ENCODE measurements at places on chromosomes 5 and 9.

- no peak for DNase-seq
Measured at GRCh38 chr9:90813523-90813922, 11.9 kb downstream of the SYK start.

- no peak for DNase-seq
Measured at GRCh38 chr9:120336021-120336752, 243.8 kb downstream of the CDK5RAP2 start.

DNA sequence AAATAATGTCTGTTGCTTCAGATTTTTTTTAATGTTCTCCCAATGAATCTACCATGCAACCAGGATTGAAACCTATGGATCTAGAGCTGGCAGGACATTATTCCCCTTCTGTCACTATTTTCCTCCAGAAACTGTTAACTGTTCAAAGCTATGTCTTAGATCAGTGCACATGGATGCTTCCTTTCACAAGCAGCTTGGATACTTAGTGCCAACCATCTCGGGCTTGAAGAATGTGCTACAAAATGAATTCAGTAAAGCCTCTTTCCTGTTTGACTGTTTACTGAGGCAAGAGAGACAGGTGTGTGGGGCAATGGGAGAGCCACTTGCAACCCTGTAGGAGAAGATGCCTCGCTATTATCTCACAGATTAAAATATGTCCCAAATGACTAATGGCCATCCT is 774.8 kb downstream of the KCTD16 start:
- DNase-seq = no peak

- no peak for DNase-seq
Measured at GRCh38 chr5:60333005-60333571, 366.9 kb downstream of the DEPDC1B start.

DNA sequence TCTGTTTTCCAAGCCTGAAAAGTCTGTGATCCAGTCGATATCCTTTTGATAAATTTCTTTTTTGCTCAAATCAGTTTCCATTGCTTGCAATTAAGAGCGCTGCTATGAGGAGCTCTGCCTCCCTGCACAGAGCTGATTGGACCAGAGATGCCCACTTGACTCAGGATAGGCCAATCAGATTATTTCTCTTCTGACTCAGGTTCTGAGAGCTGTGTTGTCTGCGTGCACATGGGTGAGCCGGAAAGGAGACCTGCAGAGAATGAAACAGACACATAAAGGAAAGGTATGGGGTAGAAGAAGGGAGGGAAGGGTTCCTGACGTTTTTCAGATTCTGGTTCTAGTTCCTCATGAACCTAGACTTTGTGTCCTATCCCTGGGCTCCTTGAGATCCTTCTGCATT is 15.8 kb upstream of the FABP6 start:
- DNase-seq = no peak

DNA sequence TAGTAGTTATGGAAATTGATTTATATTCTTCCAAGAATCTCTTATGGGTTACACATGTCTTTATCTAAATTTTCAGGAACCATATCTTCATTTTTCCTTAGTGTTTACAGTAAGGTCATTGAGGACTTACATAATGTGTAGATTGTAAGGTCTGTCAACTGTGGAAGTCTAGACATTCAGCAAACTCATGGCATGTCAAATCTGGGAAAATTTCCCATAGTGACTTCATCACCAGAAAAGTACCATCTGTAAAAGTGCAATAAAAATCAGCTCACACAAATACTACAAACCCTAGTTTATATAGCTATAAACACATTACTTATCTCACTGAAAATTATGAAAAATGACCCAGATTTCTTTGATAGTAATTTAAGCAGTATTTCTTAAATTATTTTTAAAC is 419.4 kb downstream of the MTRR start:
- DNase-seq = no peak

DNA sequence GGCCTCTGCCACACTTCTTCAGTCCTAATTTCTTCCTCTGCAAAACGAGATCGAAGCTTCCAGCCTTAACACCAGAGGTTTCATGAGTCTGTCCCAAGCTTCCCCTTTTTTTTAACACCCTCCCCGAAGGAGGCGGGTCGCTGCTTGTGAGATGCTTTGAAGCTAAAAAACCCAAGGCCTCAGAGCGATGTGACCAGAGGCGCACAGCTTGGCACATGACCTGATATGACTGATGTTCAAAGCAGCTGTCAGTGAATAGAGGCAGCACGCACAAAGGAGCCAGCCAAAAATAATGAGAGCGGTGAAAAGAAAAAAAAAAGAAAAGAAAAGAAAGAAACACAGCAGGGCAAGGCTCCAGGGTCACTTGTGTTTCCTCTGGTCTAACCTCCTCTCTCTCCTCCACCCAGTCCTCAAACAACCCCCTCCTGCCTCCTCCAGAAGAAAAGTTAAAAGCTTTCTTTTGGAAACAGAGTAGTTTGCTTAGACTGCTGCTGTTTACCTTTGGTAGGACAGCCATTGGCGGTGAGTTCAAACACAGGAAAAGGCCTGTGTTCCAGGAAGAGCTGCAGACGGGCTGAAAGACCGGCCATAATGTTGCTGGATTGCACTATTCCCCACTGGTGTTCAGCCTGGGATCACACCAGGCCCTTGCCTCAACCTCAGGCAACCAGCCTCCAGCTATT is 10.9 kb upstream of the ZNF366 start:
- DNase-seq = no peak

GRCh38 chr5:109136906-109137305 is 272.9 kb downstream of the PJA2 start:
- no peak for DNase-seq

DNA sequence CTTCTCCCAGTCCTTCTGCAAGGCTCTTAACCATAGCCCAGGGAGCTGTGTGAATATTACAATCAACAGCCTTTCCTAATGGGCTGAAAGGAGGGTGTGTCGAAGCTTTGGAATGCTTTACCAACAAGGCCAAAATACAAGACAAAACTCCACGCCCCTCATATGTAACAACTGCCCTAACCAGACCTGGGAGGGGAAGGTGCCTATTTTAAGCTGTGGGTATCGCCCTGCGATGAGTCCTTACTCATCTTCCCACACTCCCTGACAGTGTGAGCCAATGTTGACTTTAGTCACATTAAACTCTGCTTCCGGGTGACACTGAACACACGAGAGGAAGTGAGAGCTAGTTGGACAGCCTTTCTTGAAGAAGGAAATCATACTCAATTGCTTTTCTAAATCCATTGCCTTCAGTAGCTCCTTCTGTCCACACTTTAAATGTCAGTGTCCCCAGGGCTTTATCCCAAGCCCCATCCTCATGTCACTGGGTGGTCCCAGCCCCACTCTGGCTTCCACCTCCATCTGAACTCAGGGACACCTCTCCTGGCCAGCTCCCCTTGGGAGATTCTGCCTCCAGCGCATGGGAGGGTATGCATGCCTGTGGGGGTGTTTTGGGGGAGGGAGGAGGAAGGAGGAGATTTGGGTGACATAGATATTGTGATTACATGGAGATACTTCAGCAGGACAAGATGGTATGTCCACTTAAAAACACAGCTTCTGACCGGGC is 6.5 kb upstream of the TBC1D9B start:
- DNase-seq = peak; percentile 24

DNA sequence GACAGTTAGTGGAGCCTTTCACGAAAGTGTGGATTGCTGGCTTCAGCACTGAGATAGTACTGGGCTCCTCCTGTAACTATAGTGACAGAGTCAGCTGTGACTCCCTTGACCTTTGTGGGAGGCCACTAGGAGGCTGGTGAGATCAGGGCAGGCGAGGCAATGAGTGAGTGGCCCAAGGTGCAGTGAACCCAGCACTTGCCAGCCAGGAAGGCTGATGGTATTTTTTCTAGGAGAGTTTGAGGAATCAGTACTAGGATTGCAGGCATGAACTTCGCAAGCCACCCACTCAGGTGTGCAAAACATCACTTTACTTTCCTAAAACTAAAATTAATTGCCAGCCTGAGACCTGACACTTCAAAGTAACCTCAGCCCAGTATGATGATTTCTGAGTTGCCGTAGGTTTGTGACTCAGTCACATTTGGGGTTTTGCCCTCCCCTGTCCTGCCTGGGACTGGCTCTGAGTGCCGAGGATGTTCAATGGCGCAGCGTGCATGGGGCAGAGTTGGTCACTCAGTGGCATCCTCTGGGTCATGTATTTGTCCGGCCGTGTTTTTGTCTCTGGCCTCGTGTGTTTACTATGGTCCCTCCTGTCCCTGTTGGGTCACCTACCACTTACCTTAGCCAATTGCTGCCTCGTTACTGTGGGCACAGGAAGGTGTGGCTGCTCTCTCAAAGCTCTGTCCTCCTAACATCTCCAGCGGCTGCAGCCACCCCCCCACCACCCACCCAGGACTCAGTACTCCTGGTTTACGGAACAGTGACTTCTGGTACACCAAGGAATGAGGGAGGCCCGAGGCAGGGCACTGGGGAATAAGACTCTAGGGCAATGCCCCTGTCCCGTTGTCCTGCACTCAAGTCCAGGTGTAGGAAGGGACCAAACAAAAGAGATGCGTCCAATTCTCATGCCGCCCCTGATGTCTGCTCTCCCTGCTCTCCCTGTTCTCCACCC is 67.2 kb downstream of the IL31RA start:
- no peak for DNase-seq

GRCh38 chr9:68842568-68842967 is 137.5 kb downstream of the PIP5K1B start:
- DNase-seq = no peak

GRCh38 chr5:38752012-38752536 is 93.7 kb upstream of the OSMR start:
- DNase-seq = no peak

- no peak for DNase-seq
Measured at GRCh38 chr9:36398745-36399144, 1.3 kb downstream of the RNF38 start.

DNA sequence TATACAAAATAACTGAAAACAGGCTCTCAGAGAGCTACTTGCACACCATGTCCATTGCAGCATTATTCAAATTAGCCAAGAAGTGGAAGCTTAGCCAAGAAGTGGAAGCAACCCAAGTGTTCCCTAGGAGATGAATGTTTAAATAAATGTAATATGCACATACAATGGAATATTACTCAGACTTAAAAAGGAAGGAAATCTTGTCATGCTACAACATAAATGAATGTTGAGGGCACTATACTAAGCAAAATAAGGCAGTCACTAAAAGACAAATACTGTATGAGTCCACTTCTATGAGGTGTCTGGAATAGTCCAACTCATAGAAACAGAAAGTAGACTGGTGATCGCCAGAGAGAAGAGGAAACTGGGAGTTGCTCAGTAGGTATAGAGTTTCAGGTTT is 438.1 kb downstream of the MAT2B start:
- no peak for DNase-seq

DNA sequence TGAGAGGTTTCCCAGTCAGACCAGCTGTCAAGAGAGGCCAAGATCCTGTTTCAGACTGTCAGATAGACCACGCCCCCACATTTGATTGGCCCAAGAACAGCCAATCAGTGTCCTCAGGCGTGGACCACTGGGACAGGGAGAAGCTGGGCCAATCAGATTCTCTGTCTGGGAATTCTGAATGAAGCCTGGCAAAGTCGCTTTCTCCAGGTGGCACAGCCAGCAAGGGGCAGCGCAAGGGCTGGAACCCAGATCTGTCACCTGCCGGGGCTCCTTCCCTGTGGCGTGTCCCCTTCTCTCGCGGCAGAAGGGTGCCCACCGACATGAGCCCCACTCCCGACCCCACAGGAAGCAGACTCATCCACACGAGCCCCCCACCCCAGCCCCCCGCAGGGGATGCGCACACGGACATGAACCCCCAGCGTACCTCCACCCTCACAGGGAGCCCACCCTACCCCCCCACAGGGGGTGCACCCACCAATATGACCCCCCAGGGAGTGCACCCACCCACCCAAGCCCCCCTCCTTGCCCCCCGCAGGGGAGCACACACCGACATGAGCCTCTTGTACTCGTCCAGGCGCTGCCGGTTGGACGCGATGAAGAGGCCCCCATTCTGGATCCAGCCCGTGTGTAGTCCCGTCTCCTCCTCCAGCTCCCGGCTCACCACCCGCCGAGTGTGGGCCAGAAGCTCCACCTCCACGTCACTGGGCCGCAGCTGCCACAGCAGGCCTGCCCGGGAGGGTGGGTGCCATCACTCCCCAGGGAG is 6.1 kb downstream of the SARDH start:
- DNase-seq = peak; percentile 73

GRCh38 chr9:130444565-130445221 is at the start of gene ASS1:
Gene ASS1 (plus strand): TSS chr9:130444961. CDS start chr9:130452229, 7,268 bp downstream.
- peak; percentile 90 for DNase-seq

DNA sequence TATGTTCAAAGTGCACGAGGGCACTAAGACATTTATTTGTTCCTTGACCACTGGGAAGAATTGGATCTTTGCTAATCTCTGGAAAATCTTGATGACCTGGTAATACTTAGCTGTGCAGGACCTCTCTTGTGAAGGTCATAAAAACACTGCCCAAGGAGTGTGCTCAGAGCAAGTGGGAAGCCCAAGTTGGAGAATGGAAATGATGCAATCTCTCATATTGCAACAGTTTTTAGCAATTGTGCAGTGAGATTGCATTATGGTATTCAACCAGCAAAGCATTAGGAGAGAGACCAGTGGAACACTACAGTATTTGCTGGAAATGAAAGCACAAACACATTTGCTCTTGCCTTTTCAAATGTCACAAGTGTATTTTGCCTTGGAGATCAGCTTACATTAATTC is 34.5 kb downstream of the TXNDC8 start:
- peak; percentile 36 for DNase-seq
